Suprapubic skin (tissue), 4 donors: ENCODE measurements at places on chromosomes 7 and 10. TPM values are rescaled to one million over a fixed set of nuclear protein-coding genes. Genes with fewer than 3 reads are reported as not detected.

DNA sequence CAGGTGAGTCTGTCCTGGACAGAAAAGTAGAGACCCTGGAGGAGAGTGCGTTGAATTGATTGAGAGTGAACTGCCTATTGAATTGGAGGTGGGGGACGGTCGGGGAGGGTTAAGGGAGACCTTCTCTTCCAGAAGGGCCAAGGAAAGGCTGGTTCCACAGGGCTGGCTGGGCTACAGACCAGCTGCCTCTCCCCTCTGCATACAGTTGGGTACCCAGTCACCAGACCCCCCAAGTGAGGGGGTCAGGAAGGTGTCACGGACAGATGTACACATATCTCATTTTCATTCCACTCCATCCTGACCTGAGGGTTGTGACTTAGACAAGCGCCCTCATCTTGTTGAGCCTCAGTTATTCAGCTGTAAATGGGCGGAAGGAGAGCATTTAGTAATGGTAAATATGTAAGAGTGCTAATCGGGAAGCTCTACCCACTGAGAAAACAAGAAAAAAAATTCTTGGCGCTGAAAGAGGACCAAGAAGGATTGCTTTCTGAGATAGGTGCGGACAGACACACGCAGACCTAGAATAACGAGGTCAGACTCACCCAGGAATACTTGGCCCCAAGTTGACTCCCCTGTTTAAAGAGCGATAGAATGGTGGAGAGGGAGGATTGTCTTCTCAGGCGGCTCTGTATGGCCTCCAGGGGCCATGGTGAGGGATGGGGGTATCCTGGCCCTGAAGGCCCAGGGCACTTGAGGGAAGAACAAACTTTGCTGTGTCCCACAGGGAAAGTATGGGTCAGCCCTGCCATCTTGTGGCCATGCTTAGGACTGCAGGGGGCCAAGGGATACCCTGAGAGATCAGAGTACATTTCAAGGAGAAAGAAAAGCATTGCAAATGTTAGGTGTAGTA lies 7.2 kb upstream of the MBL2 start:
- no peak overlapping the region for H3K4me3 ChIP-seq
- no peak overlapping the region for H3K27ac ChIP-seq
- H3K4me1 ChIP-seq = no peaks in the 10 kb centered on the region
- H3K27me3 ChIP-seq = peaks cover 18% of the 10 kb centered on the region
- no peak for DNase-seq

GRCh38 chr10:125149036-125149679 lies 11.2 kb downstream of the CTBP2 start:
- H3K27ac ChIP-seq = peak overlapping the region; percentile 3
- H3K36me3 ChIP-seq = peaks cover 3% of the 10 kb centered on the region
- H3K4me3 ChIP-seq = no peak overlapping the region
- peaks cover 86% of the 10 kb centered on the region for H3K4me1 ChIP-seq

DNA sequence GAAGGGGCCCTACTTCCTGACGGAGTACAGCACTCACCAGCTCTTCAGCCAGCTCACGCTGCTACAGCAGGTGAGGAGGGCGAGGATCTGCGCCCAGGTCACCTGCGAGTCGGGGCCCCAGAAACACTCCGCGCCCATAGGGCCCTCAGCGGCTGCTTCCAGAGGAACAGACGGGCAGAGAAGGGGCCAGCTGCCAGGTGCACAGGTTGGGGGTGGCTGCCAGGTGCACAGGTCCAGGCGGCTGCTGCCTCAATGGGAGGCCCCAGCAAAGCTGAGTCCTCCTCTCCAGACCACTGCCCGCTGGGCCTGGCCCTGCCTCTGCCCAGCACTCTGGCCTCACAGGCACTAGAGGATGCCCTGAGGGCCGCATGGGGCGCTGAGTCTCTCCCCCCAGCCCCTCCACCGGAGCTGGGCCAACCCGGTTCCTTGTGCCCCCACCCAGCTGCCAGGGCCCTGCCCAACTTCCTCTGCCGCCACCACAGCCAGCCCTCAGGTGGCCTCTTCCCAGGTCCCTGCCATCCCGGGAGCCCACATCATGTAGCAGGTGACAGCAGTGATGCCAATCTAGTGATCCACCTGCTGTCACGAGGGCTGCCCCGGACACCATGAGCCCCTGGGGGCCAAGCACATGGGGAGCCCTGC lies 17.0 kb upstream of the UTF1 start:
- DNase-seq = no peak
- no peaks in the 10 kb centered on the region for H3K4me1 ChIP-seq

Gene HOXA10
- total RNA-seq = 4.7 TPM

Gene RSPH10B2
- not detected for total RNA-seq

Gene LHFPL3
- total RNA-seq = not detected

GRCh38 chr7:100613412-100614175 lies 1.3 kb downstream of the MOSPD3 start:
- DNase-seq = no peak
- H3K4me1 ChIP-seq = peaks cover 17% of the 10 kb centered on the region
- H3K27me3 ChIP-seq = no peaks in the 10 kb centered on the region
- H3K4me3 ChIP-seq = peak overlapping the region; percentile 90

DNA sequence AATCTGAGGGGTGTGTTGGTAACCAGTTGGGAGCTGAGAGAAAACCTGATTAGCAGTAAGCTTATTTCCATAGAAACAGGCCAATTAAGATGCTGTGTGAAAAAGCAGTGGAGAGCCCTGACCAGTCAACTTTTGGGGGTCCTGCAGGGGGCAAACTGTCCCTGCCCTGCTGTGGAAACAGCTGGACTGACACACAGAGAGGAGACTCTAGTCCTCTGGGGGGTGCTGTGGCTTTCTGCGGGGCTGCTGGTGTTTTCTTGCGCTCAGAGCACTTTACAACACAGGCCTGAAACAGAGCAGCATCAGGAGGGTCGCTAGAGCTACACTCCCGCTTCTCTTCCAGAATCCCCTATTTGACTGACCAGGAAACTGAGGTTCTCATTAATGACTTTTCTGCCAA lies 546.9 kb upstream of the GALNT17 start:
- DNase-seq = no peak
- H3K36me3 ChIP-seq = no peaks in the 10 kb centered on the region
- H3K27ac ChIP-seq = no peak overlapping the region
- no peaks in the 10 kb centered on the region for H3K27me3 ChIP-seq

DNA sequence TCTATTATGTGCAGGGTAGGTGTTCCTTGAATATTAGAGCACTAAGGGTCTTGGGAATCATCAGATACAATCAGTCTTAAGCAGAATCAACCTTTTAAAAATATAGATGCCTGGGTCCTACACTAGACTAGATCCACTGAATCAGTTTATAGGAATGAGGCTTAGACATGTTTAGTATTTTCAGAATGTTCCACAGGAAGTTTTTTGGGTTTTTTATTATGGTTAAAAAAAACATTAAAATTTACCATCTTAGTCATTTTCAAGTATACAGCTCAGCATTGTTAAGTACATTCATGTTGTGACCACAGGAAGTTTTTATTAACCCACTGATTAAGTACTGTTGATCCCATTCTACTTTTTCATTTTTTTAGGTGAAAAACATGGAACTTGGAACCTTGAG lies 135.7 kb downstream of the LCOR start:
- no peaks in the 10 kb centered on the region for H3K4me1 ChIP-seq
- H3K27me3 ChIP-seq = no peaks in the 10 kb centered on the region
- no peak for DNase-seq
- H3K36me3 ChIP-seq = no peaks in the 10 kb centered on the region

DNA sequence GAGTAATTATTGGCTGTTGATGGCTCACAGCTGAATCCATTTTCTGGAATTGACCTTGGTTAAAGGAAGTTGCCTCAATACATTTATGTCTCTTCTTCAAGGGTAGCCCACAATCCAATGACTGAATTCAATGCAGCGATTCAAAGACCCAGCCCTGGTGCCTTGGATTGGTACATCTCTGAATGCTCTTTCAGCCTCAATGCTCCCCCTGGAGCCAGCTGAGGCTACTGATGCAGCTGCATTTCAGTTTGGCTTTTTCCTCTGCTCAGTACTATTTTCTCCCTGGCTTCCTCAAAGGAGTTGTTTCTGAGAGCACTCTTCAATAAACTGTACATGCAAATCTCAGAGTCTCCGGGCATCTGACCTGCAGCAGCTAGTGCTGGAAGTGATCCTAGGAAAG lies 633 bp upstream of the EBLN1 start:
- no peak overlapping the region for H3K4me3 ChIP-seq
- H3K4me1 ChIP-seq = no peaks in the 10 kb centered on the region
- DNase-seq = no peak
- no peak overlapping the region for H3K27ac ChIP-seq
- H3K36me3 ChIP-seq = no peaks in the 10 kb centered on the region
- no peaks in the 10 kb centered on the region for H3K27me3 ChIP-seq

GRCh38 chr7:30992414-30992813 lies 28.7 kb downstream of the GHRHR start:
- H3K36me3 ChIP-seq = no peaks in the 10 kb centered on the region
- H3K27me3 ChIP-seq = no peaks in the 10 kb centered on the region
- H3K4me1 ChIP-seq = peaks cover 39% of the 10 kb centered on the region
- no peak overlapping the region for H3K27ac ChIP-seq

DNA sequence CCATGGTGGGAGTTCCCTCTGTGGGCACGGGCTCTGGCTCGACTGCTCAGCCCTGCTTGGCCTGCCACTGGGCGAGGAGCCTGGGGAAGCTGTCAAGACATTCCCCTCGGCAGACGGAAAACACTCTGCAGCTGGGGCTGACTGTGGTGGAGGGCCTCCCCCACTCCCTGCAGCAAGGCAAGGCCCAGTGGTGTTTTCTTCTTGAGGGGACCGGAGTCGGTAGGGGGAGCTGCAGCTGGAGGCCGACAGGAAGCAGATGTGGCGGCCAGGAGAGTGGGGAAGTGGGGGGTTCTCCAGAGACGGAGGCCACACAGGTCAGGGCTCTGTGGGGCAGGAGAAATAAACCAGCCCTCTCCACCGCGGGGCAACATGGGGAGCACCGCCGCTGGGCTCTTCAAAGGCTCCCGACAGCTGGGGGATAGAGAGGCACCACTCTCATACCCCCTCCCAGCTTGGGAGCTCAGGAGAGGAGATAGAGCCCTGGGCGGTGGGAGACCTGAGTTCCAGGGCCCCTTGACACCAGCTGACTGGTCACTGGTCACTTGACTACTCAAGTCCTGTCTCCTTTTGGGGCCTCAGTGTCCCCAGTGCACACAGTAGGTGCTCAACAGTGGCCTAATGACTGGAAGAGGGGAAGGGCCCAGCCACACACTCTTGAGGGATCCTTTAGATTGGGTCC lies 43.4 kb downstream of the PPIF start:
- no peaks in the 10 kb centered on the region for H3K27me3 ChIP-seq
- H3K36me3 ChIP-seq = peaks cover 18% of the 10 kb centered on the region
- peaks cover 11% of the 10 kb centered on the region for H3K4me1 ChIP-seq
- no peak overlapping the region for H3K27ac ChIP-seq

Gene LMTK2
- total RNA-seq = 43.0 TPM

- no peak overlapping the region for H3K4me3 ChIP-seq
- H3K36me3 ChIP-seq = no peaks in the 10 kb centered on the region
- DNase-seq = no peak
- no peak overlapping the region for H3K27ac ChIP-seq
- no peaks in the 10 kb centered on the region for H3K4me1 ChIP-seq
Observed at GRCh38 chr10:90865401-90865800, 6.4 kb upstream of the RPP30 start.
